ENCODE measurements at places on chromosomes 12 and 14.

DNA sequence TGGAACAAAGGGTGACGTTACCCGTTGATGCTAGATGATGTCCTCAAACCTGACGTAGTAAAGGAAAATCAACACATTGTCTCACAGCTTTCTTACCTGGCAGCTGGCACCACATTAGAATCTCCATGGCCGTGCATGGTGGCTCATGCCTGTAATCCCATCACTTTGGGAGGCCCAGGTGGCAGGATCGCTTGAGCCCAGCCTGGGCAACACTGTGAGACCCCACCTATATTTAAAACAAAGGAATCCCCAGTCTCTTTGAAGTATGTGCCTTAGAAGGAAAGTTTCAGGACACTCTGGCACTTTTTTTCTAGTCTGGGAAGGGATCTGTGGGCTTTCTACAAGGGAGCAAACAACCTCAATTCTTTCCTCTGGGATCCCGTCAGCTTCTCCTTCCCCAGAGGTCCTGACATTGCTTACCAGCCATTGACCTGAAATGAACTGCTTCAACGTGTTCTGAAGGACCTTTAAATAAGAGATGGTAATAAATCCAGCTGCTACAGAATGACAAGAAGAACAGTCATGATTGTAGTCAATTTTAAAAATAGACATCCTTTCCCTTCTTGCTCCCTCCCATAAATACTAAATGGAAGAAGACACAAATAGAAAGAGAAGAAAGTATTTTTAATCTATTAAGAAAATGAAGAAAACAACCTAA lies 33.7 kb upstream of the TTC7B start:
- DNase-seq, result no peak

- no peak for DNase-seq
Measured at GRCh38 chr14:56004786-56005185, 113.4 kb upstream of the PELI2 start.

GRCh38 chr14:34733245-34733644 lies 18.9 kb upstream of the CFL2 start:
- DNase-seq, result no peak

DNA sequence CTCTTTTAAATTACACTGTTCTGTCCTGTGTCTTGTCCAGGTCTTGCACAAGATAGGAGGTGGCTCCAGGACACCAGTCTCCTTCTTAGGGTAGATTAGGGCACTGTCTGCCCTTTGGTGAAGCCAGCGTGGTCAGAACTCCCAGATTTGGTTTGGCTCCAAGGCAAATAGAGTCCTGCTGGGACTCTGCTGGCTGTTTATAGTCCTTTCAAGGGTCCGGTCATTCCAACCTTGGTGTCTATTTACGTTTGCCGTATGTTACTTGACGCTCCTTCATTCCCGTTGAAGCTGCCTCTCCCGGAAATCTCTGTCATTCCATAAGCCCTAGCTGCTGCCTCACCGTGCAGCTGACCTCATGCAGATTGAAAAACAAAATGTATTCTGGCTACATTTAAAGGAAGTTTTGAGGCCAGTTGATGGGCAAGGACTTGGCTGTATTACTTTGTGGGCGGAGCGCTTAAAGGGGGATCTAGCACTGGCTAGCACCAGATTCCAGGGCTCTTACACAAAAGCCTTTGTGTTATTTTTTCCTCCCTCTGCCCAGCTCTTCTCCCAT lies 180.6 kb downstream of the AKAP6 start:
- DNase-seq, result peak; percentile 96

All from HS-27A (cell line).